Hematopoietic multipotent progenitor cell (in vitro differentiated cells): ENCODE measurements at places on chromosomes 2 and 18. TPM values are rescaled to one million over a fixed set of nuclear protein-coding genes. Genes with fewer than 3 reads are reported as not detected.

- DNase-seq = no peak
These were observed 54.4 kb upstream of the CCDC68 start for GRCh38 chr18:55013685-55014084.

GRCh38 chr18:22778996-22779395, 154.1 kb upstream of the RBBP8 start:
- DNase-seq = no peak

- DNase-seq = no peak
These were observed 38.1 kb downstream of the NUP35 start for GRCh38 chr2:183162362-183162761.

- no peak for DNase-seq
These were observed 109.1 kb downstream of the CPO start for GRCh38 chr2:207048416-207048815.

- no peak for DNase-seq
These were observed 6.9 kb upstream of the EHBP1 start for GRCh38 chr2:62698653-62699052.

- no peak for DNase-seq
These were observed 656.8 kb downstream of the BCL11A start for GRCh38 chr2:59896499-59897245.

DNA sequence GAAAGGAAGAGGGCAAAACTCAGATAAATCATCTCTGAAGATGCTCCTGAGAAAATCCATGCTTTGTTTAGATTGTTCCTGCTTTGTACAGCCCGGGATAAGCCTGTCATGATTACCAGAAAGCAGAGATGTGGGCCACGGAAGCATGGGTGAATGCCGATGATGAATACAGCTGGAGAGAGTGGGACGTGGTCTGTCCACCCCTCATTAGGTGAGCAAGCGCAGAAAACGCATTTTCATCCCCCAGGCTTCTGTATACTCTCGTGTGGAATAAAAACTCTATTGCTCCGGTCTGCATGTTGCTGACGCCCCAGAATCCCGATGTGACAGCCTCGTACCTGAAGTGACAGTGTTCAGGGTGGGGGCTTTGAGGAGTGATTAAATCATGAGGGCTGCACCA, 52.0 kb upstream of the SALL3 start:
- no peak for DNase-seq

- DNase-seq = no peak
These were observed 131.7 kb upstream of the TWIST2 start for GRCh38 chr2:238716171-238716570.

GRCh38 chr2:26281226-26281625, 36.5 kb downstream of the HADHB start:
- DNase-seq = no peak

GRCh38 chr2:109525836-109526235, 87.9 kb downstream of the SEPTIN10 start:
- no peak for DNase-seq

GRCh38 chr18:36095936-36096519, 28.7 kb upstream of the RPRD1A start:
- peak; percentile 40 for DNase-seq

DNA sequence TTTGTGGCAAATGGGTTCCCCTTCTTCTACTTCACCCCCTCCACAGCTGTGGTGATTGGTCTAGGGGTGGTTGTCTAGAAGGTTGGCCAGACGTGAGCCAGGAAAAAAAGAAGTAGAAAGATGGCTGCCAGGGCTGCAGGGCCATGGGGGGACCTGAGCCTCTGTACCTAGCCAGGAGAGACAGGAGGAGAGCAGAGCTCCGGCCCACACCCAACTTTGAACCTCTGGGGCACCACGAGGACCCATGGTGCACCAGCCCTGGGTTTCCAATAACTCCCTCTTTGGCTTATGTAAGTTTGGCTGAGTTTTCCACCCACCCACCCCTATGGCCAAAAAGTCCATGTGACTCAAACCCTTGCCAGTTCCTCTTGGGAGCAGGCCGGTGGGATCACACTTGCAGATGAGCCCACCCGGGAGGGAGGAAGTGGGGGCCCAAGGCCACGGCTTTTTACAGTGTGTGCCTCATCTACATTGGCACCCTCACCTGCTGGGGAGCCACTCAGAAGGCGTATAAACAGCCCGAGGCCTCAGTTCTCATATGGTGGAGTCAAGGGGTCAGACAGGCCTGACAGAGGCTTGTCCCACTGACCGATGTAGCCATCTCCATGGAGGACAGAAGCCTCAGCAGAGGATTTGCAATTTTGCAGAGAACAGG, 293.1 kb upstream of the HDAC4 start:
- DNase-seq = no peak

DNA sequence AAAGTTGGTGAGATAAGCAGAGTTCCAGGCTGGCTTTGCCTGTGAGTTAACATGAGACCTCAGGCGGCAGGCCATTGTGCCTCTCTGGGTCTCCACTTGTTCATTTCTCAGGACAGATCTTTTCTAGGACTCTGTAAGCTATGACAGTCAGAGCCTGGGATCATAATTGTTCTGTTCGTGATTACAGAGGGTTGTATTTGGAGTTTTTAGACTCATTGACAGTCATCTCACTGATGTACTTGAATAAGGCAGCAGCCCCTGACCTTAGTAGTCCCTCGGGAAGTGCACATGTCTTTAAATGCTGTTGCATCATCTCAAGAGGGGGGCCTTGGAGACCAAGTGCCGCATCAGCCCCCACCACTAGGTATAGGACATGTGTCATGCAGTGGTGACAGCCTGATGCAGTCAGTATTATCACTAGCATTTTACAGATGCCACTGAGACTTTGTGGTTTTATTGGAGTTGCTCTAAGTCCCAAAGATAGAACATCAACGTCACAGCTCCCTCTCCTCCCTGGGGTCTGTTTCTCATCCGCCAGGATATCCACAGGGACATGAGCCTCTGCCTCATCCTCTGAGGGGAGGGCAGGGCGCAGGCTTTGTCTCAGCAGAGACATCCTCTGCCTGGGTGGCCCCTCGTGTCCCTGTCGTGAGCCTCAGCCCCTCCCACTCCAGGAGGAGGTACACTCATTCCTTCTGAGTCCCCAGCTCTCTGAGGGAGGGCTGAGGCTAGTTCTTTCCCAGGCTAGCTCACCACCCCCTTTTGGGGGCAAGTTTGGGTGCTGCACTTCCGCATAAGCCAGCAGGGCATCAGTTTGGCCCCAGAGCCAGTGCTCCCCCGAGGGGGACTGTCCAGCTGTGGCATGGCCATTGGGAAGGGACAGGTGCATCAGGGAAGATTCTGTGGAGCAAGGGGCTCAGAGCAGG, 14.1 kb downstream of the GLI2 start:
- no peak for DNase-seq

GRCh38 chr2:64804651-64805050, 150.9 kb upstream of the SERTAD2 start:
- DNase-seq = no peak

GRCh38 chr2:189309331-189309730, 129.8 kb upstream of the COL5A2 start:
- DNase-seq = no peak

- DNase-seq = no peak
These were observed 437.2 kb upstream of the PKDCC start for GRCh38 chr2:41610501-41611190.

DNA sequence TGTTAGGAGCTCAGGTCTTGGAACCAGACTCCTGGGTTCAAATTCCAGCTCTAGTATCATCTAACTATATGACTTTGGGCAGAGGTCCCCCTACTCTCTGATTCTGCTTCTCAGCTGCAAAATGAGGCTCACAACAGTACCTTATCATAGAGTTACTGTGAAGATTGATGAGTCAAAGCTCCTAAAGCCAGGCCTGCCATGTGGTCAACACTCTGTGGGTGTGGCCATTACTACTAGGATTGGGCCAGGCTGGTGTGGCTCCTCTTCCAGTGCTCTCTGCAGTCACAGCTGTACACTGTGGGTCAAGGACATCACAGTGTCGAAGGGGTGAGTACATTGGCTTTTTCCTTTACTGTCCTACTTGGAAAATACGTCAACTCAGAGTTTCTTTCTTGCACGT, 22.6 kb downstream of the CAPN13 start:
- DNase-seq = no peak

DNA sequence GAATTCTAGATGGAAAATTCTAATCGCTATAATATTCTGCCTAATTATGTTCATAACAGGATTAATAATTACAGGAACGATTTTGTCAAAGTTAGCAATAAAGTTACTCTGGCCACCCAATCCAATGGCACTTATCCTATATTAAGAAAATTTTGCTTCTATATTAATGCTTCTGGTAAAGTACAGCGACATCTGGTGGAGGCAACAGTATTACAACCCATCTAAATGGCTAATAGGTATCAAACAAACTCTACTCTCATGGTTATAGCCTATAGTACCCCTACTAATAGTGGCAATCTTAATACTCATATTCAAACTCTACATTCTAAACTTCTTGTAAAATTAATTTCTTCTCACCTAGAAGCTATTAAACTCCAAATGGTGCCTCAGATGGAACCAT, 1084.7 kb upstream of the LRRTM1 start:
- no peak for DNase-seq

- no peak for DNase-seq
These were observed 42.4 kb downstream of the TNS1 start for GRCh38 chr2:217960351-217960750.

DNA sequence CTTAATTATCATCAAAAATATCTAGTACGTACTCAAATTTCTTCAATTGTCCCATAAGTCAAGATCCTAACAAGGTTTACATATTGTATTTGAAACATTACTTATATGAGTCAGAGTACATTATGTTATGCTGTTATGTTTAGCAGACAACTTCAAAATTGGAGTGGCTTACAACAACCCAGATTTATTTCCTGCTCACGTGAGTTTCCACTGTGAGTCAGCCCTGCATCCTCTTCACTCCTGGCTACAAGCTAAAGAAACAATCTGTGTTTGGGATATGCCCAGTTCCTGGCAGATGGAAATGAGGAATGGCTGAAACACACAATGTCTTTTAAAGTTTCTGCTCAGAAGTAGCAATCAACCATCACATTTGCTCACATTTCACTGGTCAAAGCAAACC, 31.5 kb upstream of the TANC1 start:
- no peak for DNase-seq

DNA sequence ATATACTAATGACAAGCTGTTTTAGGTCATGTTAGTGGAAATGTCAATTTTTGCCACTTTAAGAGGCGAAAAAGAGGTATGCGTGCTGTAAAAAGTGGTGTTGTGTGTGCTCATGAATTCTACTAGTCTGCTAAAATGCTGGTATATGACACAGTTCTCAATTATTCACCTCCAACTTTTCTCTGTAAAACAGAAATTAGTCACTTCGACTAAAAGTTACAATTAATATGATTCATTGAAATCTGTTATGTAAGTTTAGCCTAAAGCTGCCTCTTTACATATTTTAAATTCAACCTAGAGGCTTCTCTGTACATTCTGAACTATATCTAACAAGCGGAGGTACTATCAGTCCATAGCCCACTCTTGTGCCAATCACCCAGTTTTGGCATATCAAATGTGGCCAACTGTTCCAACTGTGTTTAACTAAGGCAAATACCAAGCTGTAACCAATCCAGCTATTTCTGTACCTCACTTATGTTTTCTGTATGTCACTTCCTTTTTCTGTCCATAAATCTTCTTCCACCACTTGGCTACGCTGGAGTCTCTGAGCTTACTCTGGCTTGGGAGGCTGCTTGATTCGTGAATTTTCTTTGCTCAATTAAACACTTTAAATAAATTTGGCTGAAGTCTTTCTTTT, 20.8 kb downstream of the BAZ2B start:
- DNase-seq = peak; percentile 79

- DNase-seq = no peak
These were observed 61.4 kb downstream of the NDUFA10 start for GRCh38 chr2:239963646-239964205.

DNA sequence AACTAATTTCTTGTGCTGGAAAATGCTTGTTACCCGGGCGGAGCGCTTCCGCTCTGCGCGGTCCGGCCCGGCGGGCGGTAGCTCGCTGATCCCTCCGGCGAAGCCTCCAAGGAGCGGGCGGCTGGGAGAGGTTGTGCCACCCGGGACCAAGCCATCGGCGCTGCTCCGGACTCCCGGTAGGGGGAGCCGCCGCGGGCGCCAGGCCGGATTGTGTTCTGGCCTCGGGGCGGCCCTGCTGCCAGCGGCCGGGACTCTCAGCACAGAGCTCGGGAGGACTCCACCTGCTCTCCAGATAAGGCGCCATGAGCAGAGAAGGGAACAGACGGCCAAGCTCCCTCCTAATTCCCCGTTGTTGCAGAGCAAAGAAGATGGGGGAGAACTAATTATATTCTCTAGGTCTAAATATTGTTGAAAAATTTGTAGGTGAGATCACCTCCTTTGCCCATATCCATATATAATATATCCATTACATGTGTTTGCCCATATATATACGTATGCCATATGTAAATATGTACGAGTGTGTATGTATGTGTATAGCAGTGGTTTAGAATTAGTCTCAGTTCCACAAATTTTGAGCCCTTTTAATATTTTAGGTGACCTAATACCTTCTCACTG, 13.8 kb upstream of the SATB2 start:
- no peak for DNase-seq

DNA sequence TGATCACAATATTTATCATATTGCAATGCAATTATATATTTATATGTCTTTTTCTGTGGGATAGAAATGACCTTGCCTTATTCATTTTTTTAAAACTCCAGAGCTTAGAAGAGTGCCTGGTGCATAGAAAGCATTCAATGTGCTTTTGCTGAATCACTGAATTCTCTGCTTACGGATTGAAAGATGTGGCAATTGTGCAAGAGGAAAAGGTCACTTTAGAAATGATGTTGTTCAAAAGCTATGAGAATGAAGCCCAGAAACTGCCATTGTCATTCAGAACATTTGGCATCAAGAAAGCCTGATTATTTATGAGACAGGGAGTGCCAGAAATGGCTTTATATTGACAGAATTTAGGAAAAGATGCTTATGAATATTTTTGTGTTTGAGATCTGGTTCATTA, 678.6 kb upstream of the CDH2 start:
- DNase-seq = no peak

- DNase-seq = no peak
These were observed 100.8 kb downstream of the LRP1B start for GRCh38 chr2:142029974-142030373.

- no peak for DNase-seq
These were observed 118.2 kb upstream of the SEC11C start for GRCh38 chr18:59021500-59021899.

- DNase-seq = no peak
These were observed 29.0 kb downstream of the TNFRSF11A start for GRCh38 chr18:62354151-62354550.

Gene NPPC
- total RNA-seq = 0.27 TPM

Gene ZFAND2B
- total RNA-seq = 87.8 TPM

Gene SRSF7
- 93.2 TPM for total RNA-seq

Gene FHOD3
- total RNA-seq = not detected

Gene CHRNG
- not detected for total RNA-seq

Gene ICA1L
- 4.6 TPM for total RNA-seq

Gene ELOA2
- total RNA-seq = not detected

Gene PAIP2B
- 2.4 TPM for total RNA-seq

Gene CNTNAP5
- total RNA-seq = 0.27 TPM

Gene BOK
- under 0.01 TPM for total RNA-seq

Gene FAP
- total RNA-seq = not detected

Gene EVA1A
- total RNA-seq = not detected

Gene SUCLG1
- total RNA-seq = 30.4 TPM
